ENCODE measurements at places on chromosomes 5 and 9.

DNA sequence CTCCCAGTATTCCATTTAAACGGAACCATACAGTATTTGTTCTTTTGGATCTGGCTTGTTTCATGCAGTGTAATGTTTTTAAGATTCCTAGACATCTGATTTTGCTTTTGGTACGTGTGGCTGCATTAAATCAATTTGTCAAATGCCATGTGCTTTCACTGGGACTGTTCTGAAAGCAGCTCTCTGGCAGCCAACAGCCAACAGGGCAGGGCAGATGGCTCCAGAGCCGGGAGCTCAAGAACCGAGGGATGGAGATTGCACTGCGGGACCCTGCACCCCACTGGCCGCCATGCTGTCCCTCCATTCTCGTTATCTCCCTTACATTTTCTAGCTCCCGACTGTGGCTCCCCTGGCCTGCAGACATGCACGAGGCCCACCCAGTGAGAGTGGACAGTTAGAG lies 33.4 kb upstream of the AIF1L start:
- no peak for DNase-seq

- no peak for DNase-seq
Measured at GRCh38 chr5:116766470-116766947, 191.9 kb upstream of the SEMA6A start.

GRCh38 chr5:151673421-151673820 lies 13.3 kb downstream of the SPARC start:
- no peak for DNase-seq

GRCh38 chr5:203246-203930 lies 12.1 kb downstream of the LRRC14B start:
- DNase-seq, result no peak

- no peak for DNase-seq
Measured at GRCh38 chr9:86443992-86444391, 89.8 kb upstream of the TUT7 start.

- DNase-seq, result no peak
Measured at GRCh38 chr5:75243510-75243909, 6.8 kb upstream of the ANKRD31 start.

DNA sequence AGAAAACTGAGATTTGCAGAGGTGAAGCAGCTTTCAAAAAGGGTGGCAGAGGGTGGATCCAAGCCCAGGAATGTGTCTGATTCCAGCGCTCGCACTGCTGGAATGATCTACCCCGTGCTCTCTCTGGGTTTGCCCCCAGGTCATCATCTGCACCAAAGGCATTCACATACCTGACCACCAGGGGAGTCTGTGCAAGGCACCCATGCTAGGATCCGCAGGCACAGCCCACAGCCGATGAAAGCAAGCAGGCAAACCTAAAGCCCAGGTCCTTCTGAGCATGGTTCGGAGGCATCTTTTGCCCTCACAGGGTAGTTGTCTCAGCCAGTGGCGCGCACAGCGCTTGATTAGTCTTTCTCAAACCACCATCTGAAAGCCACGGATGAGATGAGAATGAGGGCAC lies 56.6 kb downstream of the TEK start:
- DNase-seq, result no peak

- no peak for DNase-seq
Measured at GRCh38 chr5:39587675-39588074, 162.9 kb upstream of the DAB2 start.
